BJ (cell line): ENCODE measurements at places on chromosomes 4 and X.

DNA sequence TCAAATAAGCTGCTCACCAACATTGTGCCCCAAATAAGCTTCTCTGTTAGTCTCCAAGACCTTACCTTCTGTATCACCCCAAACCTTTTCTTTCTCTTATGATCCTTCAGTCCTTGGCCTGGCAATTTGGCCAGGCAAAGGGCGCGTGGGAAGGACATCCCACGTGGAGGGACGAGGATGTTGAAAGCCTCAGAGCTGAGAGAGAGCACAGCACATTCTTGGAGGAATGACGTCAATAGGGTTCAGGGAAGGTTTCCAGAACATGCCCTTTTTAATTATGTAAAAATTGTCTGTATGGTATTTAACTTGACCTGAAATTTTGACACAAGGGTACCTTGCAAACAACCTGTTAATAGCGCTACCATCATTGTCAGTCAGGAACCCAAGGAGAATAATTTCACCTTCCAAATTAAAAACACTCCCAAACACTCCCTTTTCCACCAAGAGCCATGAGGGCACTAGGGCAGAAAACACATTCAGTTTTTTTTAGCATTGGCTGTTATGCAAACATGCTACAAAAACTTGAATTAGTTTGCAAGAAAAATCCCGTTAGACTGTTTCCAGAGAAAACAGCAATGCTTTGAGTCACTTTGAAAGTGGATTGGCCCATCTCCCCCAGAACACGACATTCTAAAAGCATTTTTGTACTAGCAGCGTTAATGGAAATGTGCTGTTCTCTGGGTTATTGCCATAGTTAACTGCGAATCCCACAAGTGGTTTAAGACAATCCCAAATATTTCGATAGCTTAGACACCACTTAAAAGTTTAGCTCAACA, 183.2 kb upstream of the PUDP start:
- peak; percentile 88 for DNase-seq

- DNase-seq = no peak
These were observed 71.3 kb upstream of the PUDP start for GRCh38 chrX:7219153-7219705.

GRCh38 chr4:105305019-105305836, 158.6 kb downstream of the TET2 start:
- DNase-seq = no peak

GRCh38 chr4:185322803-185323202, 72.9 kb downstream of the LRP2BP start:
- DNase-seq = no peak

- DNase-seq = no peak
These were observed 96.5 kb downstream of the SH3RF1 start for GRCh38 chr4:169174247-169174646.

GRCh38 chr4:72118017-72118416, 86.2 kb downstream of the NPFFR2 start:
- DNase-seq = no peak

- DNase-seq = no peak
These were observed 176.7 kb downstream of the SLC39A8 start for GRCh38 chr4:102168580-102168979.

DNA sequence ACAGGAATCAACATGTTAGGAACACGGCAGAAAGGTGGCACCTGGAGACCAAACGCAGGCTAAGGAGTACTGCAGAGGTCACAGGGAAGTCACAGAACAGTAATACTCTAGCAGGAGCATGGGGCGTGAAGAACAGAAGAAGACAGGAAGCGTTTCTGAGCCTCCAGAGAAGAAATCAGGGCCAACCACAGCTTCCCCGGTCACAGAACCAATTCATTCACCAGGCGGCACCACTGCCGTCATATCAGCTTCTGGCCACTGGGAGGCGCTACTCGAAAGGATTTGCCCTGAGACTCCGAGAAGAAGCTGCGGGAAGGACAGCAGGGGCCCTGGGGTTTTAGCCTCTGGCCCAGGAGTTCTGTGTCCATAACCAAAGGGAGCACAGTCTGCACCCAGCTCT, 78.0 kb upstream of the DRD5 start:
- no peak for DNase-seq

GRCh38 chrX:118975831-118976598, 1.6 kb downstream of the LONRF3 start:
- no peak for DNase-seq

- DNase-seq = no peak
These were observed 775.9 kb upstream of the FTHL17 start for GRCh38 chrX:31847773-31848172.

DNA sequence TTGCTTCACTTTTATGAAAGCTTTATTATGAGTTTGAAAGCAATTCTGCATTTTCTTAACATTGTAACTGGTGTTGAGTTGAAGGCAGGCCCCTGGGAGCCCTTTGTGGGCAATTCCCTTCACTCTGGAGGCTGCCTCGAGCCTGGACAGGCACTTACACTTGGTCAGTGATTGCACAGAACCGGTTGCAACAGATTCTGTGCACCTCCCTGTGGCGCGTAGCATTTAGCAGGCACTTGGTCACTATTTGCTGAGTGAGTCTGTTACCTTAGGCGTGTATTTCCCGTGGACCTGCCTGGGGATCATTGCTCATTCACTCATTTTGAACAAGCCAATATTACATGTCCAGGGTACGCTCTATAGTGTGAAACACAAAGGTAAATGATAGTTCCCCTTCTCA, 80.4 kb downstream of the PTTG2 start:
- no peak for DNase-seq

GRCh38 chrX:14864631-14865030, 8.2 kb downstream of the FANCB start:
- DNase-seq = peak; percentile 28

DNA sequence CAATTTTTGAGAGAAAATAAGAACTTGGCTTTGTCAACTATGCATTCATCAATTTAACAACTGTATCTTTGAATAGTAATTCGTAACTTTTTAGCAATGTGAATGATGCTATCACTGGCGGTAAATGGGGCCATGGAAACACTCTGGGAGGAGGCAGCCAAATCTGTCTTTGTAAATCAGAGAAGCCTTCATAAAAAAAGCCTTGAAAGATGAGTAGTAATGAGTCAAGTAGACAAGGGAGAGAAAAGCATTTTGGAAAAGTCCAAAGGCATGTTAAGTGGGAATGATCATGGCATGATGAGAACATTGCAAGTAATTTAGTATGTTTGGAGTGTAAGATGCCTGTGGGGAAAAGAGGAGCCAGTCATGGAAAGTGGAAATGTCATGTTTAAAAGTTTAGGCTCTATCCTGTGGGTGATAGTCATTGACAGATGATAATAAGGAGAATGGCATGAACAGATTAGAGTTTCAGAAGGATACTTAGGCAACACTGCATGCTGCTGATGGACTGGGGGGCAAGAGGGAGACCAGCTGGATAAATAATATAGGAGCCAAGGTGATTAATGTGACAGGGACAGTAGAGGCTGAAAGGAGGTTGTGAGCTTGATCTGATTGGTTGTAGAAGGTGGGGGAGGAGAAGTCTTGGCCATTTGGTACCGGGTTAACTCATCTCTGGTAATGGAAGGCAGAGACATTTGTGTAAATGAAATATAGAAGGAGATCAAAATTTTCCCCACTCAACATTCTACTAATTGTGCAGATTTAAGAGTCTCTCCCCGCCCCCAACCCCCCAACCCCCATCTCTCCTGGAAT, 16.3 kb downstream of the SPRY1 start:
- DNase-seq = no peak

DNA sequence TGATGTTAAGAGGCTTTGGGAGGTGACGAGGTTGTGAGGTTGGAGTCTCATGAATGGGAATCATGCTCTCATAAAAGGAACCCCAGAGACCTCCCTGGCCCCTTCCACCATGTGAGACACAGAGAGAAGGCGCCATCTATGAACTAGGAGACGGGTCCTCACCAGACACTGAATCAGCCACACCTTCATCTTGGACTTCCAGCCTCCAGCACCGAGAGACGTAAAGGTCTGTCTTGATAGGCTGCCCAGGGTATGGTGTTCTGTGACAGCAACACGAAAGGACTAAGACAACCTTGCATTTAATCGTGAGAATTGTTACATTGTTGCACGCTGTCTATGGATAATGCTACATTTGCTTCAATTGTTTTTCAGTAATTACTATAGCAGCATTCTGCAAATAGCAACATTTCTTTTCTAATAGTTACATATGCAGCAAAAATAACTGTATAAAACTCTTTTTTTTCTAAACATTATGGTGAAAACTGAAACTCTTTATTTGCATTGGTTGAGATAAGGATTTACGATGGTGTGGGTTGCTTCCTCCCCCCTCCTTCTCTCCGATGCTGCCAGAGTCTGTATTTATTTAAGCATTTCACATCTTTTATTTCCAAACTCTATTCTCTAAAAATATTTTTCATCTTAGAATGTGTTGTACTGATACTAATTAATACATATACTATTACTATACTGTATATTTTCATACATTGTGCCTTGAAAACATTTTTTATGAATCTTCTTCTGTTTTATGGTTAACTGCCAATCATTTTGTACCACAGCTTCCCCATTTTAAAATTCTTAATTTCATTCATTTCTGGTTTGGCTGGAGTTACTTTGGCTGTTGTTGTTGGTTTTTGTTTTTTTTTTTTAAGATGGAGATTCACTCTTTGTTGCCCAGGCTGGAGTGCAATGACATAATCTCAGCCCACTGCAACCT, 26.4 kb upstream of the AKAP17A start:
- DNase-seq = no peak

GRCh38 chr4:9691238-9692065, 90.0 kb upstream of the DRD5 start:
- DNase-seq = peak; percentile 24

DNA sequence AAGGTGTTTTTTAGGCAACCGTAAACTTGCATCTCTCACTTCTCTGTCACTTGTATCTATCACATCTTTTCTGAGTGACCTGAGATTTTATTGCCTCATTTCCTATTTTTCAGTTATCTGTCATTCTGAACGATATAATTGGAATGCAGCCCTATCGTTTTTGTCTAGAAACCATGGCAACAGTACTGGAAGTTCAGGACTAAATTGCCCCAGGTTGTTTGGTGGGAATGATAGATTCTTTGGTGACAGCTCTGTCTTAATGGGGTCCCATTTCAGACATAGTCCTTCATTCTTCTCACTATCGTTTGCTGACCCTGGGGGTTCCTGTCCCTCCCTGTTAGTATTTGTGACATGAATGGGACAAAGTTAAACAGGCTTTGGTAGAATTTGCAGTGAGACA, 267.7 kb upstream of the GALNT7 start:
- no peak for DNase-seq

- no peak for DNase-seq
These were observed 99.1 kb downstream of the SNCA start for GRCh38 chr4:89737888-89738287.

- DNase-seq = no peak
These were observed 126.2 kb downstream of the SORBS2 start for GRCh38 chr4:185685804-185686203.

DNA sequence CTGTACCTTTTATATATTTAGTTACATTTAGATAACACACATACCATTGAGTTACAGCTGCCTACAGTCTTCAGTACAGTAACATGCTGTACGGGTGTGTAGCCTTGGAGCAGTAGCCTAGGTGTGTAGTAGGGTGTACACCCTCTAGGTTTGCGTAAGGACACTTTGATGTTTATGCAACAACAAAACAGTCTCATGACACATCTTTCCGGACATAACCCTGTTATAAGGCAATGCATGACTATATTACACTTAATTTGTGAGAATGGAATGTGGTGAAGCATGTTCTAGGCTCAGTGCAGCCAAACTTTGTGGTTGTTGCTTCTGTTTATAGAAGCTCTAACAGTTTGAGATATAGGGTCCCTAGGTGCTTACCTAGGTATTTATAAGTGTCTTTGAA, 65.4 kb downstream of the SPRY1 start:
- no peak for DNase-seq

- DNase-seq = no peak
These were observed 768.2 kb downstream of the CENPC start for GRCh38 chr4:66777097-66777496.

GRCh38 chr4:40197879-40198689, 1.3 kb downstream of the RHOH start:
- DNase-seq = no peak

DNA sequence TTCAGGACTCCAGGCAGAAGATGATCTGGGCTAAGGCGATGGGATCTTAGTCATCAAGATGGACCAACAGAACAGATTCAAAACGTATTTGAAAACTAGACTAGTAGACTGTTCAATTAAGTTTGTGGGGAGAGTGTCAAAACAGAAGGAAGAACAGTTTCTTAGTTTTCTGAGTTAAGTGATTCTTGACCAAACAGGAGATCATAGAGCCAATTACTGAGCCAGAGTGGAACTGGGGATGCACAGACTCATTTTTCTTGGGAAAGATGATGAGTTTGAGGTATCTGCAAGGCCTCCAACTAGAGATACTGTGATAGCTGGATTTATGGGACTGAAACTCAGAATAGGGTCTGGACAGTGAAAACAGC, 119.5 kb downstream of the REELD1 start:
- no peak for DNase-seq

DNA sequence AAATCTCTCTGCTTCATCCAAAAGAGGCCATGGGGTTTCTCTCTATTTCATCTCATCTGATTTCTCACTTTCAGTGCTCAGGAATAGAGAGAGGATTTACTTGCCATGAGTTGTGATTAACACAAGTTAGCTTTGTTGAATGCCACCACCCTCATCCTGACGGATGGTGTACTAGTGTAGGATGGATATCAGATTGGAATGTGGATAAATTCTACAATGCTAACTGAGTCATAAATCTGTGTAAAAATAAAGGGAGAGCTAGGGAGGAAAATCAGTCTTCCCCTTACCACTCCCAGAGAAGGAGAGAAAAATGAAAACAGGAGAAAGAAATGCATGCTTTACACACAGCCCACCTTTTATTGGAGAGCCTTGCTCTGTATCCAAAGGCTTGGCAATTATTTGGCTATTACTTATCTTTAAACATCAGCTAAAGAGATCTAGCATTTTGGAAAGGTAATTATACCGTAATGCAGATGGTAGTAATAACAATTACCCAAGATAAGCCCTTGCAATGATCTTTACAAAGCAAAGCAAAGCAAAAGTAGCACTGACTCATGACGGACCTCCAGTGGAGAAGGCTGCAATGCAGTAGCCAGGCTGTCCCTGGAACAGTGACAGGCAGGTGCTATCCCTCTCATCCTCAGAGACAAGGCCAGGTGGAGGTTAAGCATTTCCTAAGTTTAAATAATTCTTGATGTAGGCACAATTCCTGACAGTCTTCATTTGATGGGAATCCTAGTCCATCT, 306.3 kb upstream of the PPARGC1A start:
- no peak for DNase-seq

- no peak for DNase-seq
These were observed 14.5 kb upstream of the DKK2 start for GRCh38 chr4:107050525-107051135.

DNA sequence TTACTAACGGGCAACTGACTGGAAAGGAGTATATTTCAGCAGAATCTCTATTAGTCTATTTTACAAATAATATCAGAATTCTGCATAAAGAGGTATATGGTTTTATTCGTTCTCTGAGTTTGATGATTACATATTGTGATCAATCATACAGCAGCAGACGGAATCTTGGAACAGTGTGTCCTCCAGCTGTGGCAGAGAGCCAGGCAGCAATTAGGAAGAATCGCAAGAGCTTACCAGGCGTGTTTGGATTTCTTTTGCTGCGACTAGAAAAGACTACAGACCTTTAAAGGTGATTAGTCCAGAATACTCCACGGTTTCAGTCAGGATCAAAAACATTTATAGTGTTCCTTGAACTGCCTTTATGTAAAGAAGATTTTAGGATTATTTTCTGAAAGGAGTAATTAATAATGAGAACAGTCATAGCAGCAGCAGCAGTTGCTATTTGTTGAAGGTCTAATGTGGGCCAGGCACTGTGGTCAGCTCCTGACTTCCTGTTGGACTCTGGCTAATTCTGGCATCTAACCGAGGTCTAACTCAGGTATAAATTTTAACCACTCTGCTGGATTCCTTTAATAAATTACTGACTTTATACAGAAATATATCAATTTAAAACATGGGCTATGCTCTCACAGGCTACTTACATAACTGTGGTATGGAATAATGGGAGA, 225.3 kb upstream of the CXorf66 start:
- DNase-seq = no peak
